ENCODE measurements at places on chromosomes 11 and 22.

GRCh38 chr11:5701055-5701577 is 11.5 kb downstream of the TRIM22 start:
- no peak for DNase-seq

- DNase-seq = no peak
These were observed 64.1 kb downstream of the CLPB start for GRCh38 chr11:72370201-72370600.

DNA sequence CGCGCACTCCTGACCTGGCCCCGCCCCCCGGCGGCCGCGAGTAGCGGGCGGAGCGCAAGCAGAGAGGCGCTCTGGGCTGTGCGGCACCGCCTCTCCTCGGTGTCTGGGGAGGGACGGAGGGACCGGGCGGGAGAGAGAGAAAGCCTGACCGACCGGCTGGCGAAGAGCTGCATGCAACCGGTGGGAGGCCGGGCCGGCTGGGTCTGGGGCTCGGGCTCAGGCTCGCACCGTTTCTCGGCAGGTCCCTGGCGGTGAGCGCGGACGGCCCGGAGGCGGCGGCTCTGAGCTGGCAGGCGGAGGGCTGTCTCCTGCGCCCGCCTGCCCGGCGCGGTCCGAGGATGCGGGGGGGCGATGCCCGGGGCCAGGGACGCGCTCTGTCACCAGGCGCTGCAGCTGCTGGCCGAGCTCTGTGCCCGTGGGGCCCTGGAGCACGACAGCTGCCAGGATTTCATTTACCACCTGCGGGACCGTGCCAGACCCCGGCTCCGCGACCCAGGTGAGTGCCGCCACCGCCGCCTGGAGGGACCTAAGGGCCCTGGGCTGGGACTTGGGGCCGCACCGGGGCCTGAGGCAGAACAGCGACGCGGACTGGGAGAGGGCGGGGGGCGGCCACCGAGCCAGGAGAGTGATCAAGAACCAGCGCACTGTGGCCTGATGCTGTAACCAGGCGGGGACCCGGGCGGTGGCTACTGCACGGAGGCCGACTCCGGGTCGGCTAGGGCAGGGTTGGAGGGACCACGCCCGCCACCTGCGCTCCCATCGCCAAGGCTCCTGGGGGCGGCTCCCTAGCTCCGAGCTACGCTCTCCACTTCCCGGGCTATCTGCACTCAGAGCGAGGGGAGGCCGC is at the start of gene SYT9:
Gene SYT9 (plus strand): TSS at position 69 of the 847 bp plus-strand sequence. CDS start 283 bp downstream, at position 352.
- DNase-seq = peak; percentile 66

DNA sequence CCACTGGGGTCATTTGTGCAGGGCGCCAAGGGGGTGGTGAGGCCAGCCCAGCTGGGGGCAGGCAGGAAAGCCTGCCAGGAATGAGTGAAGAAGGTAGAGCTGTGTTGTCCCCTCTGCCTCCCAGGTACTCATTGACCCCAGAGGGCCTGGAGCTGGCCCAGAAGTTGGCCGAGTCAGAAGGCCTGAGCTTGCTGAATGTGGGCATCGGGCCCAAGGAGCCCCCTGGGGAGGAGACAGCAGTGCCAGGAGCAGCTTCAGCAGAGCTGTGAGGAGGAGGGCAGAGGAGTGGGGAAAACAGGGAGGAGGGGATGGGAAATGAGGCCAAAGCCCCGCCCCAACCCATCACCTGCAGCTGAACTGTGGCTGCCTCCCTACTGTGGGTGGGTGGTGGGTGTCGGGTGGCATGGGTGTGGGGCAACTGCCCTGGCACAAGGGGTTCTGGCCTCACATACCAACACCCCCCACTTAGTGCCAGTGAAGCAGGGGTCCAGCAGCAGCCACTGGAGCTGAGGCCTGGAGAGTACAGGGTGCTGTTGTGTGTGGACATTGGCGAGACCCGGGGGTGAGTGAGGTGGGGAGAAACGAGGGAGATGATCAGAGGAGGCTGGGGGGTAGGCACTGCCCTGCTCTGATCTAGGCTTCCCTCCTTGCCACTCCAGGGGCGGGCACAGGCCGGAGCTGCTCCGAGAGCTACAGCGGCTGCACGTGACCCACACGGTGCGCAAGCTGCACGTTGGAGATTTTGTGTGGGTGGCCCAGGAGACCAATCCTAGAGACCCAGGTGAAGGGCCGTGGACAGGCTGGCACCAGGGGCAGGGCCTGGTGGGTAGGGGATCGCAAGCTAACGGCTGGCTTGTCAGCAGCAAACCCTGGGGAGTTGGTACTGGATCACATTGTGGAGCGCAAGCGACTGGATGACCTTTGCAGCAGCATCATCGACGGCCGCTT is 3.0 kb downstream of the MUS81 start:
- DNase-seq = no peak

DNA sequence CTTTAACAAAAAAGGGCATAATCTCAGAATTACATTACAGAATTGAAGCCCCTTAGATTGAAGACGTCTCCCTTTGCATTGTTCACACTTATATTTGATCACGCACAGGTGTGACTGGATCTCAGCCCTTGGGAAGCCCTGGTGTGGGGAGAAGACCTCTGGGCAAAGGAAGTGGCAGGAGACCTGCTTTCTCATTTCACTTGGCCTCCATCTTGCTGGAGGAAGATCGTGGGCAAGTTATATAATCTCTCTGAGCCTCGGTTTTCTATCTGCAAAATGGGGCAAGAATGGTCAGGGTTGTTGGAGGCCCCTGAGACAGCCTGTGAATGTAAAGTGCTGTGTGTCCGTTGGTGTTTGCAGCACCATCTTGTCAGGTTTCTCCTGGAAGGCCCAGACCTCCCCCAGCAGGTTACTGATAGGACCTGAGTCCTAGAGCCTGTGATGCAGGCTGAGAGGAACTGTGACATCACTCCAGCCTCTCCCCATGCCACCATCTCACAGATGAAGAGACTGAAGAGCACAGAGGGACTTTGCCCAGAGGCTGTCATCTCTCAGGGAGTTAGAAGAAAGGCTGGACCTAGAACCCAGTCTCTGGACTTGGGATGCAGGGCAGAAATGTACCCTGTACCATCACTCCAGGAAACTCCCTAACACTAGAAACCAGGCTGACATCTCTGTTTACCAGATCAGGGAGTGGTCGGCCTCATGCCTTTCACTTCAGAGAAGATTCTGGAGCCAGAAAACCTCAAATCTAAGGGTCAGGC is 1.1 kb upstream of the APOA1 start:
- no peak for DNase-seq

DNA sequence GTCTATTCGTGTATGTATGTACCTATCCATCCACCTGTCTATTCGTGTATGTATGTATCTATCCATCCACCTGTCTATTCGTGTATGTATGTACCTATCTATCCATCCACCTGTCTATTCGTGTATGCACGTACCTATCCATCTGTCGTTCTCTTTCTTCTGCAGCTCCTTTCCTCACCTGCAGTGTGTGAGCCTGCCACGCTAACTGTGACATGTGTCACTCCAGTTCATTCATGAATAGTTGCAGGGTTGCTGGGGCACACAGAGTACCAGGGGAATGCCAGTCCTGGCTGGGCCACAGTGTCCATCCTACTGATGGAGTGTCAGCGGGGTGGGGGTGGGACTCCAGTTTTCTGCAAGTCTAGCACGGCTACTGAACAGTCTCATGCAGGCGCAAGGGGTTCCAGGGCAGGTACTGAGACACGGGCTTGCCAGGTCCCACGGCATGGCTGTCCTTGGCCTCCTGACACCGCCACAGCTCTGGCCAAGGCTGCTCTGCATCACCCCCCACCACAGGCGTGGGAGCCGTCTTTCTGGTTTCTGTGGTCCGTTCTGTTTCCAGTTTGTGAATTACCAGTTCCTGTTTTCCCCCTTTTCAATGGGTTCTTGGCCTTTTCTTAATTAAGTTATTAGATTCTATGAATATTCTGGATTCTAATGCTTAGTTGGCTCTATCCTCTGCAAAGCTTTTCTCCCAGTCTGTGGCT is 88.8 kb upstream of the CLDN5 start:
- no peak for DNase-seq

DNA sequence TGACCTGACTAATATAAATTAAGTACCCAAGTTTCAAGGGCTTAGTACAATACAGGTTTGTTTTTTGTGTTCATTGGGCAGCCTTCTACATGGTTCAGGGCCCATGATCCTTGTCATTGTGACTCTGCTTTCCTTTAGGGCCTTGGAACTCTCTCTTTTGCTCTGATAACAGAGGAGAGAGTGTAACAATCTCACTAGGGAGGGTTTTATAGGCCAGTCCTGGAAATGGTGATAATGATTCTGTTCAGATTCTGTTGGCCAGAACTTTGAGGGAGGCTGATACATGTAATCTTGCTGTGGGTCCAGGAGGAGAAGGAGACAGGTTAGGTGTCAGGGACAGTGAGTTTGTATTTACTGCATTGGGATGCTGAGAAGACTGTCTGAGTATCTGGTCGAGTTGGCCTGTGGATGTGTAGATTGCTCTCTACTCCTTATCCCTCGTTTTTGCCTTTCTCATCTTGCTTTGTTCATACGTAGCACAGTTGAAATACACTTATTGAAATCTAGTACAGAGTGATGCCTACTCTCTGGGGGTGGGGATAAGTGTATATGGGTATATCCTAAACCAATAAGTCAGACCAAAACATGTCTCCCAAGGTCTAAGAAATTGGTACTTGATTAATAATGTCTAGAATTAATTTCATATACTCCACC is 37.5 kb upstream of the HEPHL1 start:
- DNase-seq = no peak

DNA sequence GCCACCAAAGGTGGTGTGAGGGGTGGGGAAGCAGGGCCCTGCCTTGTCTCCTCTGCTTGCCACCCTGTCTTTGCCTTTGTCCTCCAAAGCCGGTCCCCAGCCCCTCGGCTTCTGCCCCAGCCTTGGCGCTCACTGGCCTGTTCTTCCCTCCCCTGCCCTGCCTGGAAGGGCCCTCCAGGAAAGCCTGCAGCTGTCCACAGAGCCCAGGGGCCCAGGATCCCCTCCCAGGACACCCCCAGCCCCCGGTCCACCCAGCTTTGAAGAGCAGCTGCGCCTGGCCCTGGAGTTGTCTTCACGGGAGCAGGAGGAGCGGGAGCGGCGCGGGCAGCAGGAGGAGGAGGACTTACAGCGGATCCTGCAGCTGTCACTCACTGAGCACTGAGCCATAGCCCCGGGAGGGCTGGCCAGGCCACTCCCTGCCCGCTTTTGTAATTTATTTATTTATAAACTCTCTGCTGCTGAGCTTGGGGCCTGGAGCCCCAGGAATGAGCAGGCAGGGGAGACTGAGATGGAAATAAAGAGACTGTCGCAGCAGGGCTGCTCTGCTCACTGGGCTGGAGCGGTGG is 1.3 kb upstream of the SSH3 start:
- DNase-seq = peak; percentile 78

GRCh38 chr22:45638834-45639746 is 32.5 kb upstream of the ATXN10 start:
- DNase-seq = no peak

GRCh38 chr11:83583757-83584366 is 297.7 kb upstream of the CCDC90B start:
- DNase-seq = no peak

- DNase-seq = no peak
These were observed 68.3 kb downstream of the DDIAS start for GRCh38 chr11:82969811-82970210.

- DNase-seq = no peak
These were observed 219.6 kb downstream of the C11orf87 start for GRCh38 chr11:109641549-109641948.

GRCh38 chr11:102926961-102927623 is 28.4 kb downstream of the MMP13 start:
- DNase-seq = no peak

DNA sequence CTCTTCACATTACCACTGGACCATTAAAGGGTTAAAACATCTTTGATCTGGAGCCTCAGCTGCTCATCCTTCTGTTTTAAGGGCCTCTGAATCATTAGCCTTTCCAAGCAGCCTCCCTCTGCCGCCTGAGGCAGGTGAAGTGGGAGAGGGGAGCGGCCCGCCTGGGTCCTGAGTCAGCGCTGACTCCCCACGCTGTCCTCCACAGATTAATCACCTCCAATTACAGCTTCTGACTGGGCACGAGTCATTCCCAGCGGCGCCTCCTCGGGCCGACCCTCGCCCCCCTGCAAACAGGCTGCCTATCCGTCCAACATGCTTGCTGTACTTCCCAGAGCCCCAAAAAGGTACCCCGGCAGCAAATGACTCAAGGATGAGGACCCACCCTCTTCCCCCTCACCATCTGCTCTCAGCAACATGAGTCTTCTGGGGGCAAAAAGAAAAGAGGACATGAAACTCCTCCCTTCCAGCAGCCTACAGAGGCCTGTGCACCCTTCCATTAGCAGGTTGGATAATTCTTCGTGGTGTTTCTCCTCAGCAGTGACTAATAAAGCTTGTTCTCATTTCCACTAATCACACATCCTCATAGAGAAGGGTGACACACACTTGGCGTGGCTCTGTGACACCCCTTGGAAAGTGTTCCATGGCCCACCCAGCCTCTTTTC is 44.3 kb upstream of the JAM3 start:
- DNase-seq = no peak

- no peak for DNase-seq
These were observed 784.4 kb downstream of the NTM start for GRCh38 chr11:132154781-132155180.

DNA sequence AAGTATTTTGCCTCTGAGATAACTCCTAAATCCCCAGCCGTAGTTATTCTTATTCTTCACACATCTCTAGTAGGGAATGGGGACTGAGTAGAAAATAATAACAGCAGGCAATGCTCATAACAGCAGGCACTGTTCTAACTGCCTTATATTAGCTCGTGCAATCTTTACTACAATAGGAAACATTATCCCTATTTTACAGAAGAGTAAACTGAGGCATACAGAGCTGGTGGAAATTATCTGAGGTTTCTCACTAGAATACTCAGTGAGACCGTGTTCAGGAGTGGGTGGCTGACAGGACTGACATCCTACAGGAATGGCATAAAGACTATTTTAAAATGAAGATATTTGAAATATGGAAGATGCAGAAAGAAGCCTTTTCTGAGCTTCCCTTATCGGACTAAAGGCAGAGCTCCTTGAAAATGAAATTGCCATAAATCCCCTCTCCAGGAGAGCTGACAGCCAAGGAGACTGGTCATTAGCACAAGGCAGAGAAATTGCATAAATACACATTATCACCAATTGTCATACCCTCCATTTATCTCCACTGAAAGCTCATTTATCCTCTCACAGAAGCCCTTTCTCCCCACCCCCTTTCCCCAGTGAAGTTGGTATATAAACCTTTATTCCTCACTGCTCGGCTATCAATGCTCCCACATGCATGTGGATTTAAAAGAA is 93.9 kb downstream of the RASSF10 start:
- no peak for DNase-seq

DNA sequence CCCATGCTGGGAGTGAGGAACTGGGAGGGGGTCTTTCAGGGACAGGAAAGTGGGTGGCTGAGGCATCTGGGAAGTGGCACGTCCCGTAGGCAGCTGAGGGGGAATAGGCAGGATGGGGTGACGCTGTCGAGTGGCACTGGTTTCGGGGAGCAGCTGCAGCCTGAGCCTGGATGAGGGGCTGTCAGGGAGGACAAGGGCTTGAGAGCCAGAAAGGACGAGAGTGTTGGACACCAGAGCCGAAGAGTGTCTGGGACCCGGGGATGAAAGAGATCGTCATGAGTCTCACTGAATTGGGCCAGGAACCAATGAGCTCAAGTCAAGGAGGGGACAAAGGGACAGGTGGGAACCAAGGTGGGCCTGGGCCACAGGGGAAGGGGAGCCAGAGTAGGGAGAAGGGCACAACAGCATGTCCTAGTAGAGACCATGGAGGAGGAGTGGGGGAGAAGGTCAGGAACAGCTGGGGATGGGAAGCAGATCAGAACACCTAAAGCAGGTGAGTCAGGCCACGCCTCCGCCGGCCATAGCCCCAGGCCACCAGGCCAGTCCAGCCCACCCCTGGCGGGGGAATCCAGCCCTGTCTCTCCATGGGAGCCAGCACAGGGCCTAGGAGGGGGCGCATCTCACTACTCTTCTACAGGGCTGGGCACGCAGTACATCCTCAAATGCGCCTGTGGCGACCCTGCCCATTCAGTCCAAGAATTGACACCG is 4.2 kb downstream of the RAB3IL1 start:
- no peak for DNase-seq

GRCh38 chr22:48884786-48885185 is 942.9 kb downstream of the BRD1 start:
- DNase-seq = peak; percentile 65

All from posterior cingulate gyrus (tissue), 11 donors.